Transverse colon (tissue), 4 donors: ENCODE measurements at places on chromosomes 16 and 17.
A peak's percentile ranks its signal among the peaks of the same experiment; 100 is the strongest.

DNA sequence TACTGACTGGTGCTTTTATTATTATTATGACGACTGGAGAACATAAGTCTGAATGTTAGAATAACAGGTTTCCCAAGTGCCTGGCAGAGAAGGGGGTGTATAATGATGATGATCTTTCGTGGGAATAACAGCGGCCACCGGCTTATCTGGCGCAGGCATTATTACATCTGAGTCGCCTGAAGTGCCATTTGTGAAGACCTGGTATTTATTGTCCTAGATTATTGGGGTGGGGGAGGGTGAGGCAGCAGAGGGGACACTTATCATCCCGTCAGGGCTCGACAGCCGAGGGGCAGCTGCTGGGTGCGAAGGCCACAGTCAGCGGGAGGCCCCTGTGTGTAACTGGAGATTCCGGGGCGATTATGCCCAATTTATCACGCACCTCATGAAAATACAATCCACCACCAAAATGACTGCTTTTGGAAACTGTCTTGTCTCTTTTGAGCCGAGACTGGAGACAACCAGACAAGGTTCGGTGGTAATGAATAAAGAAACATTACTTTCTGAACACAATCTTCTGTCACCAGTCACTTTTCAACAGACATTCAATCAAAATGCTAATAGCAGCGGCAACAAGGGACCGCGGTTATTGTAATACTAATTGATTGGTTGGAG is 199.3 kb downstream of the CCDC182 start:
- DNase-seq: no peak

DNA sequence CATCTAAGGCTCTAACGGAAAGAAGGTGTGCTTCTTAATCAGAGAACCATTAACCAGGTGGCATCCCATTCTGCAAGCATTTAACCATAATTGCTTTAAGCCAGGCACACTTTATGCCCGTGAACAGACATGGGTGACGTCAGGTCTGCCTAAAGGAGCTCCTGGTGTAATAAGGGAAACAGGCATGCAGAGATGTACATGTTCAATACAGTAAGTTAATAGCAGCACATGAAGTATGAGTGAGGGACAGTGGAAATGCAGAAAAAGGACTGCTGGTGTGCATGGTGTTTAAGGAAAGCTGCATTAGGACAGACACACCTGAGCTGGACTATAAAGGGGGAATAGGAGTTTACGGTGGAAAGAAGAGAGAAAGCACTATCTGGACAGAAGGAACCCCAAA is 18.6 kb downstream of the DYNLRB2 start:
- no peak for DNase-seq

- no peak for DNase-seq
Observed at GRCh38 chr16:87254296-87254695, 62.9 kb downstream of the C16orf95 start.

DNA sequence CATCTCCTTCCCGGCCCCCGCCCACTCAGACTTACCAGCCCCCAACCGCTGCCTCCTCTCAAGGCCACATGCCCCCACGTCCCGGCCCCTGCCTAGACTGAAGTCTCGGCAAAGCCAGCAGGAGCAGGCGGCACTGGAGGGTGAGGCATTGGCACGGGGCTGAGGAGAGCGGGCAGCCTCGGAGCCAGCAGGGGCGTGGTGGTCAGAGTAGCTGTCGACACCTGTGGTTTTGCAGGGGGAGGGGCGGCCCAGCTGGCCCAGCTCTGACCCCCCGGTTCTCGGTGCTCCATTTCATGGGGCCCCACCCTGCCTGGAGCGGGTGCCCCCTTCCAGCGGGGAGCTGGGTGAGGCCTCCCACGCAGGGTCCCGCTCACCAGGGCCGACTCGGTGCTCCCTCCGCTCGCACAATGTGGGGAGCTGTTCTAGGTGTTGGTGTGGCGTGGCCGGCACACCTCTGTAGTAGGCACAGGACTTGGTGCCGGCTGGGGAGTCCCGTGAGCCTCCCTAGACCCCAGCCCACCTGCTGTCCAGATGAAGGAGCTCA is 4.7 kb downstream of the CDH15 start:
- no peak for DNase-seq

DNA sequence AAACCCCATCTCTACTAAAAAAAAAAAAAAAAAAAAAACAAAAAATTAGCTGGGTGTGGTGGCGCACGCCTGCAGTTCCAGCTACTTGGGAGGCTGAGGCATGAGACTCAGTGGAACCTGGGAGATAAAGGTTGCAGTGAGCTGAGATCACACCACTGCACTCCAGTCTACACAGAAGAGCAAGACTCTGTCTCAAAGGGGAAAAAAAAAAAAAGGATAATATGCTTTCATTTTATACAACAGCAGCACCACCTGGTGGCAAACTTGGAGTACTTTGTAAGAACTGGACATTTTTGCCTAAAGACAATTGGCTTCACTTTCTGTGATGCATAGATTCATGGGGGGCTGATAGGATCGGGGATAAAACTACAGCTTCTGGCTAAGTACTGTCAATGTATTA is 8.5 kb downstream of the CHTF8 start:
- peak; percentile 60 for DNase-seq

DNA sequence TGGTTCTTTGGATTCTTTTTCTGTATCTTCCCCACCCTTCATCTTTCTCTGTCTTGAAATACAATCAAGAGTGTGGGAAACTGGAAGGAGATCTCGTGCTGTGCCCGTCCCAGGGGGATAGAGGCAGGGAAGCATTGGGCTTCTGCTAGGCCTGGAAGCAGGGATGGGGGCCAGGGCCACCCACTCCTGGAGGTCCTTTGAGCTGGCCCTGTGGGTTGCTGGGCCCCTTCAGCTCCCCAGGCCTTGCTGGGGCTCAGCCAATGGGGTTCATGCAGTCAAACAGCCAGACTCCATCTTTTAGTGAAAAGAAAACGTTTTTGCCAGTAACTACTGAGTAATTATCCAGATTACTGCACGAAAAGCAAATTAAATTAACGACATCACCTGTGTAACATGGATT is 67.8 kb downstream of the CCDC182 start:
- DNase-seq: no peak

GRCh38 chr16:87791295-87792204 is 25.8 kb upstream of the KLHDC4 start:
- no peak for DNase-seq

DNA sequence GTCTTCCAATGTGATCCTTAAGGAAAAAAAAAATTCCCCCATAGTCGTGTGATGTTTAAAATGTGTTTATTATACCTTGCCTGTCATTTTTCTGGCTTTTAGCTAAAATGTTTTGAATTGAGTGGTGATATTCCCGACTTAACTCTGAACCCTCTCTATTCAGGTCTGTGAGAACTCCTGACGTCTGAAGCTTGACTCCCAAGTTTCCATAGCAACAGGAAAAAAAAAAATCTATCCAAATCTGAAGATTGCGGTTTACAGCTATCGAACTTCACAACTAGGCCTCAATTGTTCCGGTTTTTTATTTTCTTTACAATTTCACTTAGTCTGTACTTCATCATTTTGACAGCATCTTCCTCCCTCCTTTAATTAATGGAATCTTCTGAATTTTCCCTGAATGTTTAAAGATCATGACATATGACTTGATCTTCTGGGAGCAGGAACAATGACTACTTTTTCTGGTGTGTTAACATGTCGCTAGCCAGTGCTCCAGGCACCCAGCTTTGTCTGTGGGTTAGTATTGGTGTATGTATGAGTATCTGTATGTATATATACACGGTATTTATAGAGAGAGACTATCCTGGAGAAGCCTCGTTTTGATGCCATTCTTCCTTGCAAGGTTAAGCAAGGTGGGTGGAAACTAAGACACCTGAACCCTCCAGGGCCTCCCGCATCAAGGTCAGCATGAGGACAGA is 12.8 kb upstream of the HSBP1 start:
- no peak for DNase-seq

GRCh38 chr17:1082579-1082978 is 85.7 kb downstream of the TIMM22 start:
- no peak for DNase-seq

- no peak for DNase-seq
Observed at GRCh38 chr17:4500191-4500571, 1.5 kb downstream of the SPNS2 start.

- DNase-seq: no peak
Observed at GRCh38 chr16:81601008-81601428, 156.4 kb downstream of the CMIP start.

DNA sequence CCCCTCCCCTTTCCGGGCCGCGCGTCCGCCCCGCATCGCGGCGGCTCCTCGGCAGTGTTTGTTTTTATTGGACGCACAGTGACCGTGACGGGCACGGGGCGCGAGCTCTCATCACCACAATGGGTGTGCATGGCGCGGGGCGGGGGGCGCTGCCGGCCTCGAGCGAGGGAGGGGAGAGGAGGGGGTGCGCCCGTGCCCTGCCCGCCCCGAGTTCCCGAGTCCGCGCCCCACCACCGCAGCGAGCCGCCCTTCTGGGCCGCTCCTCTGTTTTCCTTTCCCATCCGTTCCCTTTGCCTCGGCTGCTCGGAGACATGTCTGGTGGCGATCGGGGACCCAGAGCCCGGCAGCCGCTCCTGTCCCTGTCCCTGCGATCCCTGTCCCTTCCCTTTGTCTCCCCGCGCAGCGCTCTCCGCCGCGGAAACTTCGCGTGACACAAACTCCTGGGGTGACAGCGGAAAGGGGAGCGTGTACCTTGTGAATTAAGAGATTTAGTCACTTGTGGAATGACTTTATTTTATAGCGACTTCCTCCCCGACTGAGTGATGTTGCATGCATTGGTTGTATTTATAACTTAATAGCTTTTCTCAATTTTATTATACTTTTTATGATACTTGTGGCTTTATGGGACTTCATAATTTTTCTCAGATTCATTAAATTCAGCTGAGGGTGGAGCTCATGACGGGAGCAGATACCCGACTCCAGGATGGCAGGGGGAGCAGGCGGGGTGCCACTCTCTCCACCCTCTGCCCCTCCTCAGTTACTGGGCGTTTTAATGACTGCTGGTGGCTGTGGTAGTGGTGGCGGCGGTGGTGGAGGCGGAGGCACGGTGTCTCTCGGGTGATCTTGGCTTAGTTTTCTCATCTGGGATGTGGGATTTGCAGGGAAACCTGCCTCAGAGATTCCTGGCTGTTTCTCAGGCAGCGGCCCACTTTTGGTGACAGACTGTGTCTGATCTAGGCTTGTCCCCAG is 40.8 kb downstream of the MRM1 start:
- DNase-seq: peak; percentile 54

DNA sequence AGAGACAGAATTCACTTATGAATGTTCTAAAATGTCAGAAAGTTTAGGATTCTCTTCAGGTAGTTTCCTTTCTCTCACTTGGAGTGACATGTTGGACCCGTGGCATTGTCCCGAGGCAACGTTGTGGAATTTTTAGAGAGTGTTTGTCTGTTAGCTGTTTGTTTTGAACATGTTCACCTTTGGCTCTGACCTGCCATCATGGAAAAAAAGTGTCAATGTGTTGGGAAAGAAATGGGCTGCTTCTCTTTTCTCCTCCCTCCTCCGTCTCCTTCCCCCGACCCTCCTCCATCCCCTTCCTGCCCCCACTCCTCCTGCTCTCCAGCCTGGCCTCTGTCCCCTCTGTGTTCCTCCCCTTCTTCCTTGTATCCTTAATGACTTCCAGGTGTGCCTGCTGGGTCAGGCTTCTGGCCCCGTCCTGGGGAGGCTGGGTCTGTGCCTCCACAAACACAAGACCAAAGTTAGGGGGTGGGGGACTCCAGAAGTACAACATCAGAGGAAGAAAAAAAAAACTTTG is 463.1 kb downstream of the MAF start:
- no peak for DNase-seq

DNA sequence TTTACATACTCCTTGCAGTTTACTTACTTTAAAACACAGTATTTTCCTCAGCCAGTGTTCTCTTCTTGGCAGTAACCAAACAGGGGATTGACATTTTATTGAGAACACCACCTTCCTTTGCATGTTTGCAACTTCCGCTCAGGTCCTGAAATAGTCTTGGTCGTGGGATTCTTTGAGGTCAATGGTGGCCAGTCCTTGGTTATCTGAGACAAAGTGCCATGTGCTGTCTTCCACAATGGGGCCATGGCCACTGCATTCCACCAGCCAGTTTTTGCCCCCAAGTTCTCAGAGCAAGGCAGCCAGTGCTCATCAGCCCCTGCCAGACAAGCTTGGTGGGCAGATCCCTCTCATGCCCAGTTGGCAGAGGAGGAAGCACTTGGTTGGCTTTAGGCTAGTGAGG is 22.9 kb downstream of the CMTM4 start:
- DNase-seq: no peak

DNA sequence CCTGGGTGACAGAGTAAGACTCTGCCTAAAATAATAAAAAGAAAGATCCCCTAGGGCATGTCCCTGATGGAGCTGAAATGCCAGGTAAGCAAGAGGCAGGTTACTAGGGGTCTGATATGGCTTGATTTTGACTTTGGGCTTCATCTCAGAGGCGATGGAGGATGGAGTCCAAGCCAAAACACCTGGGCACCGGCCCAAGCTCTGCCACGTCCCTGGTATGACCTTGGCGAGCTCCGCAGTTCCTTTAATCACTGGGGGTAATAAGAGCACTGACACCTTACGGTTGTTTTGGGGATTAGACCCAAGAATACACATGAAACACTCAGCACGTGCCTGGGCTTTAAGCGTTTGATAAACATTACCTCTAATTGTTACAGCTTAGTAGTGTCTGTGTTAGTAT is 350.8 kb upstream of the HSBP1 start:
- no peak for DNase-seq

GRCh38 chr17:1177016-1177700 is 2.6 kb downstream of the ABR start:
- no peak for DNase-seq

DNA sequence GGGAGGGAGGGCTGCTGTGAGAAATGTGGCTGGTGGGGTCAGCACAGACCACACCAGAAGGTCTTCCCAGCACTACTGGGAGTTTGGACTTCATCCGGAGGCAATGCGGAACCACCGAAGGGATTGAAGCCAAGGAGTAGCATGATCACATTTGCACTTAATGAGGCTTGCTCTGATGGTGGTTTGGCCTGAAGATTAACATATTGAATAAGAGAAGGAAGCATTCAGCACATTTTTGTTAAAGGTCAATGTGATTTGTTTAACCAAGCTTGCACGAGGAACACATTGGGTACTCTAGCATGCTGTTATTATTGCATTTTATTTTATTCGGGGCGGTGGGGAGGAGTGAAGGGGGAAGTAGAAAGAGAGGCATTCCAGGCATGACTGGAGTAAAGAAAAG is 378.6 kb downstream of the UTP18 start:
- no peak for DNase-seq
